ENCODE measurements at places on chromosomes 7 and 10.

- DNase-seq: no peak
Measured at GRCh38 chr10:113620511-113620910, 43.3 kb downstream of the NRAP start.

GRCh38 chr10:117135480-117136140, 2.5 kb downstream of the VAX1 start:
- DNase-seq: no peak

- DNase-seq: no peak
Measured at GRCh38 chr10:34884272-34884952, 69.3 kb upstream of the PARD3 start.

DNA sequence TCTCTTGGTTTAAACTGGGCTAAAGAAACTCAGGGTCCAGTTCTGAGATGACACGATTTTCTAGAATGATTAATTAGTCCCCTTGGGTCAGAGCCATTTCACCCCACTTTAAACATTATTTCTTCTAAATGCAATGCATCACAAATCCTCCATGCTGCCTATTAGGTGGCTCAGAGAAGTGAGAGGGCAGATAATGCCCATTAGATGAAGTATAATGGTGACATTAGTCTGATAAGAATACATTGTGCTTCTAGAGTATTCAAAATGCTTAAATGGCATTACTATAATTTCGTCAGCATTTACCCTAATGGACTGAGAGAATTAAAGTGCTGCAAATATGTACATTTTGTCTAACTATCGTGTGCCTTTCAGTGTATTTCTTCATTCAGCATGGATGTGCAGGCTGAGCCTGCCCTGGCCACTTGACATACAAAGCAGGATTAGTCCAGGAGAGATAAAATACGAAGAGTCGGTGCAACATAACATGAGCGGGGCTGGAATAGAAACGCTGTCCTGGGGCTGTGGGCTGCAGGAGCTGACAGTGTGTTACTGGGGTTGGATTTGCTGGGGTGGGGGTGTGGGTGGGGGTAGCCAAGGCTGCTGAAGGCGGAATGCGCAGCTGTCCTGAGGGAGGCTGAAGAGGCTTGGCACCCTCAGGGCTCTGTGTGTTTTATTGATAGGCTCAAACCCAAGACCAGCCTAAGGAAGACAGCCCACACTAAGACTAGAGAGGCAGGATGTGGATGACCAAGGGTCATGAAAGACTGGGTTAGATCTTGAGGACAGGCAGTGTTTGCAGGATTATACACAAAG, 52.8 kb upstream of the KLF6 start:
- DNase-seq: no peak

- DNase-seq: peak; percentile 75
Measured at GRCh38 chr10:60270426-60270825, 119.2 kb downstream of the ANK3 start.

DNA sequence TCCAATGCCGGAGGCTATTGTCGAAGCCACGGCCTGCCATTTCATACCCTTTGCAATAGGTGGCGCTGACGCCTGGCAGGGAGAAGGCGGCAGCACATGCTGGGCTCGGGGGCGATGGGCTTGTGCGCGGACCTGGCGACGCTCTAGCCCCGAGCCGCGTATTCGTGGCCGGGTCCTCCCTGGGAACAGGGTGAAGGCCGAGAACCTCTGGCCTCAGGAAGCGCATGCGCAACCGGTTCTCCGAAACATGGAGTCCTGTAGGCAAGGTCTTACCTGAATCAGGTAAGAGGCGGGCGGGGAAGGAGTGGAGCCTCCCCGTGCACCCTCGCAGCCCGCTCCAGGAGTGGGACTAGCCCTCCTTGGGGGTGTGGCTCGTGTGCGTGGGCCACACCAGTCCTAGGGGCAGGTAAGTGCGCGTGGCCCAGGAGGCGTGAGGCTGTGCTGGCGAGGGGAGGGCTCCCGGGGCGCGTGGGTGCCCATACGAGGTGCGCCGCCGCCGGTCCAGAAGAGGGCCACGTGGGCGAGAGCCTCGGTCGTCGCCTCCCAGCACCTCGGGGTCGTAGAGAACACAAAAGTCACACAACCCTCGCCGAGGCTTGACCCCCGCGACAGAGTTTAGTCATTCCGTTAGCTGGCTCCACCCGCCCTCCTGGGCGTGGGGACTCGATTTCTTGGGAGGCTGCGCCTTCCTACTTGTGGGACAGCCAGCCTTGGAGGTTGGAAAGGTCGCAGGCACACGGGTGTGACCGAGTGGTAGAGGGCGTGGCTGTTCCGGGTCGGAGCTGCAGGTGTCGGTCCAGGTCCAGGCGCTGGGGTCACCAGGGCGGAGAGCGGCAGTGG, 5.6 kb upstream of the MEST start:
- DNase-seq: no peak

- DNase-seq: peak; percentile 85
Measured at GRCh38 chr10:4704034-4704545, 121.9 kb upstream of the AKR1E2 start.

DNA sequence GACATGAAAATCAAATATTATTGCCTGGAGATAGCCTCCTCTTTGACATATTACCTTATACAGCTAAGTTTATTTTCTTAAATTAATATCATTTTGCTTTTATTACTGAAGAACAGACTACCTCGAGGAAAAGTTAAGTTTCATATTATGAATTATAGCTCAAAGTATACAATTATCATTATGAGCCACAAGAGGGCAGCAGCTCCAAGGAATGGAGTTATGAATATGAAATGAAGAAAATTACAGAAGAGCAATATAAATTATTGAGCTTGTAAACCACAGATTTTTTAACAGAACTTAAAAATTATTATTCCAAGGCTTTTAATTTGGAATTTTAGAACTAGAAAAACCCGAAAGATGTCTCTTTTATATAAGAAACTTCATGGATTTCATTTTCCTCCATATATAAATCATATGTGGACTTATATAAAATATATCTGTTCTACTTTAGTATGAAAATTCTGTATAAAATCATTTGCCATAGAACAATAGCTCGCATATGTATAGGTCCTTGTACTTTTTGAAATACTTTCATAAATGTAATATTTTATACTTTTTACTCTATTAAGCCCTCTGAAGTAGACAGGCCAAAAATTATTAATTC, 40.1 kb downstream of the IQUB start:
- DNase-seq: peak; percentile 48

GRCh38 chr7:27118580-27118979, 12.0 kb downstream of the HOXA4 start:
- no peak for DNase-seq

DNA sequence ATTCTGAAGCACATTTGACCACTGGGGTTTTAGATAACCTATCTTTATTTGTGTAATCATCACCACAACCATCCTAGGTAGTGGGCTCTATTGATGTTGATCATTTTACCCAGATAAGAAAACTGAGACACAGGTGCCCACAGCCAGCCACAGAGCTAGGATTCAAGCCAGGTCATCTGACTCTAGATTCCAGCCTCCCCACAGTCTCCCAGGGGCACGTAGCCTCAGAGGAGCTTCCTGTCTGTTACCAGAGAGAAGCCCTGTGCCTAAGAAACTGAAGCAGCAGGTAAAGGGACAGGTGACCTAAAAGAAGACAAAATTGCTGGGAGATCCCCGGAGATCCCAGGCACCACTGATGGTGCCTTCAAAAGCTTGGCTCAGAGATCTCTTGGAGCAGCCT, 55.8 kb downstream of the ALOX5 start:
- DNase-seq: no peak

DNA sequence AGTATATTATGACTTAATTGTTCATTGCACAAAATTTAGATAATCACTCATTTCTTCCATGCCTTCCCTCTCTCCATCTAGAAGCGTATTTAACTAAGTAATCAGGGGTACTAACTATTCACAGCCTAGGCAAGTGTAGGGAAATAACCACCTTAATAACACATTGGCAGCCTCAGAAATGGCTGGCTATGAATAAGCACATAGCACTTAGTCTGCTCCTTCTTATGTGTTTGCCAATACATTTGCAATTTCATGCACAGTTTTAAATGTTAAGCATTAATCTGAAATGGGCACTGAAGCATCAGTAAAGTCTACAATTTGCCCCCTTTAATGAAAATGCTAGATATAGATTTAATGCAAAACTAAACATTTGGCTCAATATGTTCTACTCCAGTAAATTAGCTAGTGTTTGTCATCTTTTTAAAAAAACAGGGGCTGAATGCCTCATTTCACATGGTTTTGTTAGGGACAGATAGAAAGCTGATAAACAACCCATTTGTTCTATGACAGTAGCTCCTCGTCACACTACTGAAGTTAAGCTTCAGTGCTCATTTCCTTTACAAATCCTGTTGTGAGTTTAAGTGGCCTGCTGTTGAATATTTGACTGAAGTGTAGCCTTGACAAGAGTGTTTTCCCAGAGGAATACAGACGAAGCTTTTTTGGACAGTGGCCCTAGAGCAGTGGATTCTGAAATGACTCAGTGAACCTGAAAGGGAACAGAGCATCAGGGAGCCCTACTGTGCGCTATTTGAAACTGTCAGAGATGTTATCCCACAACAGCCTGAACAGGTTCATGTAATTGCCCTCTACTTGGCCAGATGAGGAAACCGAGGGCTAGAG, 30.5 kb downstream of the HHEX start:
- DNase-seq: no peak

DNA sequence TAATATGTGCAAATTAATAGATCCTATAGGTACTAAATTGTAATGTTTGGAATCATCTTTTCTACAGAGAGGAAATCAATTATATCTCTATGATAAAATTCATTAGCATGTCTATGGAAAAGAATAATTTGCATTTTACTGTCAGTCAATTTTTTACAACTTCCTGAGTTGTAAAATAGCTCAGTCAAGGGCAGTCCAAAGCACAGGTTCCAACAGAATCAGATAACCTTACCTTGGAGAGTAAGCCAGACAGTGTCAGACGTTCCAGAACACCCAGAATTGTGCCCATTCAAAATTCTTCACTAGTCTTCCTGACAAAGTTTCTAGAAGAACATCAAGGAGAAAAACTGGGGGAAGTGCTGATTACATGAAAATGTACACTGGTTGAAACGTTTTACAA, 31.1 kb upstream of the IMMP2L start:
- DNase-seq: no peak

- no peak for DNase-seq
Measured at GRCh38 chr7:6165075-6165474, 107.3 kb downstream of the CYTH3 start.

GRCh38 chr7:127732306-127732705, 80.3 kb downstream of the SND1 start:
- no peak for DNase-seq

- DNase-seq: no peak
Measured at GRCh38 chr7:32462977-32463376, 27.2 kb downstream of the LSM5 start.

DNA sequence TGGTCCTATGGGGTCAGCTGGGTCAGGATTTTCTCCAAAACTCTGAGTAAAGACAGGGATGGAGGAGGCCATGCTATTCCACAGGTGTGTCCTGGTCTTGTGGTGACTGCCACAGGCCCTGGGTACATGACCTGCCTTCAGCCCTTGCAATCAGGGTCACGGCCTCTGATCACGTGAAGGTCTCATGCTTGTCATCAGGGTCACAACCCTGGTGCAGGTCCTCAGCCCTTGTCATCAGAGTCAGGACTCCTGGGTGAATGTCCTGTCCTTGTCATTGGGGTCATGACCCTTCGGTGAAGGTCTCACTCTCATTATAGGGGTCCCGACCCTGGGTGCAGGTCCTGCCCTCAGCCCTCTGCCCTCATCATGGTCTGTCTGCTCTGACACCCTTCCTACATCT, 21.9 kb upstream of the TBRG4 start:
- DNase-seq: no peak

- no peak for DNase-seq
Measured at GRCh38 chr7:120404042-120404441, 131.1 kb downstream of the KCND2 start.

DNA sequence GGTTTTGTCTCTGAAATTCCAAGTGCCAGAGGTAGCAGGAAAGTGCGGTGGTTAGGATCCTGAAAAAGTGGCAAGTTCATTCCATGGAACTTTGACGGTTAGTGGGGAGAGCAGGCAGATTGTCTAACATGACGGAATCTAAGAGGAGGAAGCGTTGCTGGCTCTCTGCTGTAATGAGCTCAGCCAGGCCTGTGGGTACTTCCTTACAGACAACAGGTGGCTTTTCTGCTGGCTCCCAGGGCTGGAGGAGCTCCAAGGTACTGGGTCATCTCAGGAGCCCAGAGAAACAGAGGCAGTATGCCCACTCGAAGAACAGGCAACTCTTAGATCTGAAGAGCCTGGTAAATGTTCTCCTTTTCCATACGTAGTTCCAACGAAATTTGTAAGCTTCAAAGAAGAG, 3.1 kb upstream of the AIFM2 start:
- no peak for DNase-seq

DNA sequence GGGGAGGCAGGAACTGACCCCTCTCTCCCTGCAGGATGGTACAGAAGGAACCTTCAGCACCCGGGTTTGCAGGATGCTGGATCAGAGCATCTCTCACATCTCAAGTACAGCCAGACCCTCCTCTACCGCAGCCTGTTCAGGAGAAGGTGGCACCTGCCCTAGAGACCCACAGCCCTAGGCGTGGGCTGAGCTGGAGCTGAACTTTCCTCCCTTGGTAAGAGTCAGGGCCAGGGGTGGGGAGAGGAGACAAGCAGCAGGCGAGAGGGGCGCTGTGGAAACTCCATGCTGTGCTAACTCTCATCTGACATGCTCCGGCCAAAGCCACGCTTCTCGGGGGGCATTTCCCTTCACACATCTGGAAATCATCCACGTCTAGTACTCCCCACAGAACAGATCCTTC, 154.4 kb downstream of the DIP2C start:
- no peak for DNase-seq

DNA sequence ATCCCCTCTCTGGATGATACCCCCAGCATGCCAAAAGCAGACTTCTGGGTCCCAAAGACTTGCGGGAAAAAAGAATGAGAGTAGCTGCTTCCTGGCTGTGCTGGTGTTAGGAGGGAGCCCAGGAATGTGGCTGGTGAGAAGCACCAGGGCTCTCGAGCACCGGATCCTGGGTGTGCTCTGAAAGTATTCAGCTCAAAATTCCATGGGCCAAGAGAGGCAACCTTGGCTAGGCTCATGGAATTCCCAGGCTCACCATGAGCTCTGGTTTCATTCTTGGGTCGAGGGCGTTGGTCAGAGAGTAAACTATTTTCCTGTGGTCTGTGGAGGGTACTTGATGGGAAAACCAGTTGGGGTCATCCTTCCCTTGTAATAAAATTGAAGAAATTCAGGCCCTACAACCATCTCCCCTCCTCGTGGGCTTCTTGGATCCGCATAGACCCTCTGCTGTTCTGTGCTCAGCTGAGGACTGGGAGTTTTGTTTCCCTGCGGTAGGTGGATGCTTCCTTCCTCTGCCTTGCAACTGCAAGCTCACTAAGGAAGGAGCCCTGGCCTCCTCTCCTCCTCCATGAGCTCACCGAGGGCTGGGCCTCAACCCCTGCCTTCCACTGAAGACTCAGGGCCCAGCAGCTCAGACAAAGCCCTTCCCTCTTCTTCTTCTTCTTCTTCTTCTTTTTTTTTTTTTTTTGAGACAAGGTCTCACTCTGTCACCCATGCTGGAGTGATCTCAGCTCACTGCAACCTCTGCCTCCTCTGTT, 34.5 kb upstream of the AQP1 start:
- no peak for DNase-seq

All from fibroblast of skin of back (primary cell).